Brain microvascular endothelial cell (primary cell): ENCODE measurements at places on chromosomes 7 and 10.
A peak's percentile ranks its signal among the peaks of the same experiment; 100 is the strongest.

DNA sequence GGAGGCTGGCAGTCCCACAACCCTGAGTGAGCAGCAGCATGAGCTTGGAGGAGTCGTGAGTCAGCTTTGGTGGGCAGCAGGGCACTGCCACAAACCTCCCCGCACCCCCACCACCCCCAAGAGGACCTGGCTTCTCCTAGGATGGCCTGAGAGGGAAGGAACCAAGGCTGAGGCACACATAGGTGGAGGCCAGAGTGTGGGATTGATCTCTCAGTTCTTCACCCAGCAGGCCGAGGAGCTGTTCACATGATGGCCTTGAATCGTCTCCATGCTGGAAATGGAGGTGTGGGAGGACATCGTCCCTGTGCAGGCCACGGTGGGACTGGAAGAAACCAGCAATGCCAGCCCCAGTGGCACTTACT is 17.4 kb upstream of the GDF10 start:
- no peak for DNase-seq

DNA sequence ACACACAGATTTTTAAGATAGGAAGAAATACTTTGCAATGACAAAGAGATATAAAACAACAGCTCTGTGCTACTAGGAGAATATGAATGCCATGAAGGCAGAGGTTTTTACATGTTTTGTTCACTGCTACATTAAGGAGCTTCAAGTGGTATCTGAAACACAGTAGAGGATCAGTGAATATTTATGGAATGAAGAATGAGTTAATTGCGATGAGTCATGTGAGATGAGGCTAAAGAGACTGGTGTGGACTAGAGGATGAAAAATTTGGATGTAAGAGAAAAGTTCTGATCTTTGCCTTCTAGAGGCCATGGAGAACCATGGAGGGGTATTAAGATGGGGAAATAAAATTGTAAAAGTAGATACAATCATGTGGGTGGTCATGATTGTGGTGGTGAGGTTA is 434.2 kb downstream of the PHTF2 start:
- no peak for DNase-seq

- DNase-seq, result no peak
Measured at GRCh38 chr7:123028339-123028738, 32.8 kb upstream of the TAS2R16 start.

DNA sequence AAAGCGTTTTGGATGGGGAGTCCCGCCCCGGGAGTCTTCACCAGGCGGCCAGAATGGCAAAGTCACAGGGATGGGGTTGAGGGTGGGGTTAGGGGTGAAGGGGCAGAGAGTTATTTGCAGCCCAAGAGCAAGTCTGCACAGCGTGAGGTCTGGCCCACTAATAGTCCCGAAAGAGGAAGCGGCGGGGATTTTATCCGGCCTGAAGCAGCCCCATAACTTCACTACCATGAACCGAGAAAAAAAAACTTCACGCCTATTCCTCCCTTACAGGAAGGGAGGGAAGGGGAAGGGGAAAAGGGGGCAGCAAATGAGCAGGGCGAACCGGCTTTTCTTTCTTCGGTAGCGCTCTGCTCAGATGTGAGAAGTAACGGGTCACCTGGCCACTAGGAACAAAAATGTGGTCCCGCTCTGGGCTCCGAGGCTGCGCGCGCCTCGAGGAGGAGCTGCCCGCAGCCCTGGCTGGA is 712 bp downstream of the ITPRIP start:
- DNase-seq, result peak; percentile 6

GRCh38 chr7:102236592-102237287 is 49.9 kb upstream of the SH2B2 start:
- DNase-seq, result peak; percentile 39

- DNase-seq, result peak; percentile 74
Measured at GRCh38 chr10:43861966-43862751, 213.5 kb upstream of the ZNF32 start.

DNA sequence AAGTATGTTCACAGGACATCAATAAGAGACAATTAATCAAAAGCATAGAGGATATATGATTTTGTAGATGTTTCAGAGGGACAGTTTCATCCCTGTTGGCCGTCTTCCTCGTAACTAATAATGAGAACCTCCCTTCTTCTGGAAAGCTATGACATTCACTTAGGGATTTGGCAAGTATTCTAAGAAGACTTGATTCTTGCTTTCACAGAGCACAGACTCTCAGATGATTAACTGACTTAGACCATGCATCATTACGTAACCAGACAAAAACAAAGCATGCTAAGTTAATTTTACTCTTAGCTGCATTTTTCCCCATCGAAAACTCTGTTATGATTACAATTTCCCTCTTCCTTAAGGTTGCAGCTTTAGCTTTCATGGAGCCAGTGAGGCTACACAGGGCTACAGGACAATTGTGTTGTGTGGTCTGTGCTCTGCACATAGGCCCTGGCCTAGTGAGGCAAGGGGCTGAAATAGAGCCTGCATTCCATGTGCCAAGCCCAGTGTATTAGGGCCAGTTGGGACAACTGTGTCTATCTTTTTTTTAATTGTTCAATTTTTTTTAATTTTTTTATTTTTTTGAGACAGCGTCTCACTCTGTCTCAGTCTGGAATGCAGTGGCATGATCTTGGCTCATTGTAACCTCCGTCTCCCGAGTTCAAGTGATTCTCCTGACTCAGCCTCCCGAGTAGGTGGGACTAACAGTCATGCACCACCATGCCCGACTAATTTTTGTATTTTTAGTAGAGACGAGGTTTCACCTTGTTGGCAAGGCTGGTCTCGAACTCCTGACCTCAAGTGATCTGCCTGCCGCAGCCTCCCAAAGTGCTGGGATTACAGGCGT is 105.3 kb downstream of the PLXDC2 start:
- DNase-seq, result peak; percentile 72

DNA sequence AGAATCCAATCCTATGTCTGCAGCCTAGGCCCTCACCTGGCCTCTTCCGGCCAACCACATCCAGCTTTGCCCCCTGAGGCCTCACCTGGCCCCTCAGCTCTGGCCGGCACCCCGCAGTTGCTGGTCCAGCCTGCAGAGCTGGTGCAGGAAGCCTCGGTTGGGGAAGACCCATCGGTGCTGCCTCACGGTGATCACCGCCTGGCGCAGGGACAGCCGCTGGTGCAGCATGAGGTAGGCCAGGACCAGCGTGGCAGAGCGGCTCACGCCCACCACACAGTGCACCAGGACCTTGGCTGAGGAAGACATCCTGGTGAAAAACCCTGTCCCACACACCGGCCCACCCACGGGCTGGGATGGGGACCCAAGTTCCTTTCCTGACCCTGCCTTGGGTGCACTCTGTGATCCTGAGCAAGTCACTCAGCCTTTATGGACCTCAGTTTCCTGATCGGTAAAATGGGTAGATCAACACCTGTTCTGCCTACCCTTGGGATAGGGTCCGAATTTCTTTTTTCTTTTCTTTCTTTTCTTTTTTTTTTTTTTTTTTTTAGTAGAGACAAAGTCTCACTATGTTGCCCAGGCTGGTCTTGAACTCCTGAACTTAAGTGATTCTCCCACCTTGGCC is 5.8 kb upstream of the SAMD8 start:
- DNase-seq, result no peak

- DNase-seq, result no peak
Measured at GRCh38 chr10:70616761-70617160, 14.2 kb upstream of the PRF1 start.

GRCh38 chr7:127905491-127906330 is 125.5 kb downstream of the LRRC4 start:
- peak; percentile 69 for DNase-seq

DNA sequence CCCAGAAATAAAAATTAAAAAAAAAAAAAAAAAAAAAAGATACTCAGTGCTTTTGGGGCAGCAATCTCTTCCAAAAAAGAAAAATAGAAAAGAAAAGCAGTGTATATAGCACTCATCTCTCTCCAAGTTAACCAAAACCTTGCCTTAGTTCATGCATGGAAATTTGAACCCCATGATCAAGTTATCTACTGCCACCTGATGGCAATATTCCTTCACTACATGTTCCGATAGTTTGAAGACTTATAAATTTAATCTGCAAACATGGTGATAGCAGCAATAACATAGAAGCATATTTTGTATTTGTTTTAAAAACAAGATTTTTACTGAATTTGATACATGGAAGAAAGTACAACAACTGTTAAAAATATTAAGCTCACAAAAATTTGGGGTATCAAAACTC is 48.6 kb upstream of the SLIT1 start:
- DNase-seq, result peak; percentile 15

DNA sequence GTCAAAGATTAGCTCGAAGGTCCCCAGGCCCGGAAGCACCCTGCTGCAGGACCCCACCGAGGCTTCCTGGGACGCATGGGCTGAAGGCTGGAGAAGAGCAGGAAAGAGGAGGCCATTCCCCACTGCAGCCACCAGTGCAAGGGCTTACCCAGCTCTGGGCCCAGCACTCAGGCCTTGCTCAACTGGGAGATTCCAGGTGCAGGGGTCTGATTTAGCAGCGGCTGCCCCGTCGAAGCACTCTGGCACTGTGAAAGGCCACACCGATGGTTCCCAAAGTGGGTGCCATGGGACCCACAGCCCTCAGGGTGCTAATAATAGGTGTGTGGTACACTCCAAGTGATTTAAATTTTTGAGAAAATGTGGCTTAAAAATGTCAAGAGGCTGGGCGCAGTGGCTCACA is 130.9 kb downstream of the OAT start:
- DNase-seq, result no peak

- no peak for DNase-seq
Measured at GRCh38 chr10:131022981-131023380, 288.5 kb downstream of the TCERG1L start.

DNA sequence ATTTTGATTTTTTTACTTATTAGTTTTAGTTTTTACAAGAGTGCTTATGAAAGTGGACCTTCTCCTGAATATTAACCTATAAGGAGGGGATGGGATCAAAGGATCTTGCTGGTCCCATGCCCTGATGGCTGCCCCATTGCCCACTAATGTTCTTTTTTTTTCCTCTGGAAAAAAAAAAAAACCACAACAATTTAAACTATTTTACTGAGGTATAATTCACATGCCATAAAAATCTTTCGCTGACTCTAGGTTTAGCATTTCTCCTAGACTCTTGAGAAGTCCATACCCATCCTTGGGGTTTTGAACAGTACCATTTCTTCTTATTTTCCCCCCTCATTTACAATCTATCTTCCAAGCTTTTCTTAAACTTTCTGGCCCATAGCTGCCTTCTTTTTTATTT is 481.8 kb downstream of the TFEC start:
- no peak for DNase-seq
